ENCODE measurements at places on chromosomes 7 and 10.

GRCh38 chr7:49398236-49398635, 375.2 kb upstream of the VWC2 start:
- no peak for DNase-seq

DNA sequence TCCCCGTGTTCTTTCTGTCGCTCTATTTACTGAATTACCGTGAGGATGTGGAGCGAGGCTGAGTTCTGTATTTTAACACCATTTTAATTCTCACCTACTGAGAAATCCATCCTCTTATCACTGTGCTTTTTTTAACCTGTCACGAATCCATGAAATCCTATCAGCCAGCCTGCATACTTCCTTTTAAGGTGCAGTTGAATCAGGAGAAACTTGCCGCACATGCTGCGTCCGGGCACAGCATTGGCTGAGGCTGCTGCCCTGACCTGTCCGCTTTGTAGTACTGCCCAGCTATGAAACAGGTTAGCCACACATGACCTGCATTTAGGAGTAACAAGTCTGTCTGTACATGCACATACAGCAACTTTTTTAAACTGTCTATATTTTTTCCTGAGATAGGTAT, 82.5 kb downstream of the EGFR start:
- no peak for DNase-seq

DNA sequence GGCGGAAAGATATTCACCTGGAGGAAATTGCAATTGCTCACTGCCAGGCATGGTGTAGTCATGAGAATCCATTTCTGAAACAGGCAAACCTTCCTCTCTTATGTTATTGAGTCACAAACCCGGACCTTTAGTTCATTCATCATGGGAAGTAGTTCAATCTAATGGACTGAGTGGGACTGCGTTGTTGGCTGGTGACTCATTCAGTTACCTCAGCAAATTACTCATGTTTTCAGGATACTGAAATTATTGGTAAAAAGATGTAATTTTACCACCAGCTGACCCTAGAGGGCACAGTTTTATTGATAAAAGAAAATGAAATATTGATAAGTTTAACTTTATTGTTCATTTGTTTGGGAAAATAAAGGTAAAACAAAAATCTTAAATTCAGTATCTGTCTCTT, 1194.4 kb upstream of the SORCS1 start:
- DNase-seq: no peak

DNA sequence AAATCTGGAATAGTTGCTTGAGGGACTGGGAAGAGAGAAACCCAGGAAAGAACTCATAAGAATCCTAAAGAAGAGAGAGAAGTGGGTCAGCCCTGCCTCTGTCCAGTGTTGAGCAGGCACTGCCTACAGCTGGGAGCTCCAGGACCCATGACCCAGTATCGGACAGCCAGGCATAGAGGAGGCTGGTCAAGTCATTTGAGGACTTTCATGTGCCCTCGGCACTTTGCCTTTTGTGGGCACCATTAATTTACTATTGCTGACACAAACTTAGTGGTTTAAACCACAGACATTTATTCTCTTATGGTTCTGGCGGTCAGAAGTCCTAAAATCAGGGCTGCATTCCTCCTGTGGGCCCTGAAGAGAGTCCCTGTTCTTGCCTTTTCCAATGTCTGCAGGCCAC, 60.3 kb downstream of the CPXM2 start:
- no peak for DNase-seq

- DNase-seq: no peak
Measured at GRCh38 chr7:88929719-88930118, 134.2 kb upstream of the TEX47 start.

DNA sequence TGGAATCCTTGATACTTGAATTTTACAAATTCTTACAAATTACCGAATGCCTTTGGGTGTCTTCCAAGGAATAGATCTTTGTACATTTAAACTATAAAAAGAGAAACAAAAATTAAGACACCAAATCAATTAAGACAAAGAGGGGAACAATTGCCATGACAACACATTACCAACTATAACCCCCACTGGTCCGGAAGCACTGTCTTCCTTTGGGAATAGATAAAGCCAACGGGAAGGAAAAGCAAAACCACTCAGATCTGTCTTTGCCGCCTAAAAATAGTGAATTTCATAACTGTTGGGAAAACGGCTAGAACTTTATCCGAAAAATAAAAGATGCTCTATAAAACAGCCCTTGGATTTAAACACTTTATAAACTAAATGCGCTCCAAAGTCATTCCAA, 37.4 kb downstream of the GRB10 start:
- DNase-seq: no peak

DNA sequence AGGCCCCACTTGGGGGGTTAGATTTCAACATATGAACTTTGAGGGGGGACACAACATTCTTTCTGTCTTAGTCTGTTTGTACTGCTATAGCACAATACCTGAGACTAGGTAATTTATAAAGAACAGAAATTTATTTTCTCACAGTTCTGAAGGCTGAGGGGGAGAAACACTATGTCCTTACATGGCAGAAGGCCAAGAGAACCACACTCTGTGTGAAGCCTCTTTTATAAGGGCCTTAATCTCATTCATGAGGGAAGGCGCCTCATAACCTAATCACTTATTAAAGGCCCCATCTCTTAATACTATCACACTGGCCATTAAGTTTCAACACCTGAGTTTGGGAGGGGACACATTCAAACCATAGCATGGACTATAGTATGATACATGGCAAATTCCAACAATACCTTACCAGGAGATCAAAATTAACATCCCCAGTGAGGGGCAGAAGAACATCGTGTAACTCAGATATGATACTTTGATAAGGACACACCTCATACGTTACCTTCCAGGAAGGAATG, 9.3 kb upstream of the PDLIM1 start:
- DNase-seq: no peak

GRCh38 chr7:142954680-142955268, 7.4 kb downstream of the KEL start:
- DNase-seq: no peak

DNA sequence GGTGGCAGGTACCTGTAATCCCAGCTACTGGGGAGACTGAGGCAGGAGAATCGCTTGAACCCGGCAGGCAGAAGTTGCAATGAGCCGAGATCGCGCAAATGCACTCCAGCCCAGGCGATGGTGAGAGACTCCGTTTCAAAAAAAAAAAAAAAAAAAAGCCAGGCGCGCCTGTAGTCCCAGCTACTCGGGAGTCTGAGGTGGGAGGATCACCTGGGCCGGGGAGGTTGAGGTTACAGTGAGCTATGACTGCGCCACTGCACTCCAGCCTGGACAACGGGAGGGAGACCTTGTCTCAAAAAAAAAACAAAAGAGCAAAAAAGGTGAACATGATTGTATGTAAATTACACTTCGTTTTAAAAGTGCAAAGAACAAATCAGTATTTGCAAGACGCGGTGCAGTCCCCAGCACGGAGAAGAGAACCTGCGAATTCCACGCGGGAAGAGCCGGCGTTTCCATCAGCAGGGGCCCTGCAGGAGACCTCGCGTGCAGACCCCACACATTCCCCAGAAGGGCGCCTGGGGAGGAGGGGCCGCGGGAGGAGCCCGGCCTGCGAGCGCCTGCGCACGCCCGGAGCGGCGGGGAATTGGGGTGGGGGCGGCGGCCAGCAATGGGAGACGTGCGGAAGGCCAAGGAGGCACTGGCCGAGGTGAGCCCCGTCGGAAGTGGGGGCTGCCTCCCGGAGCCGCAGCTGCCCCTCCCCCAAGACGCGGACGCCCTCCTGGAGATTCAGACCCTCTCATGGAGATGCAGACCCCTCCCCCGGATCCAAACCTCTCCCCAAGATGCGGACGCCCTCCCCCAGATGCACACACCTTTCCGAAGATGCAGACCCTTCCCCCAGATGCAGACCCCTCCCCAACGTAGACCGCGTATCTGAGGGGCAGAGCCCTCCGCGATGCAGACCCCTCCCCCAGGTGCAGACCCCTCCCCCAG, 16.7 kb upstream of the SUN1 start:
- DNase-seq: no peak

- no peak for DNase-seq
Measured at GRCh38 chr7:41134300-41135255, 568.3 kb downstream of the INHBA start.

GRCh38 chr10:128927497-128928161, 539.4 kb upstream of the MGMT start:
- DNase-seq: no peak

- no peak for DNase-seq
Measured at GRCh38 chr7:128726059-128726736, 13.0 kb upstream of the CALU start.

GRCh38 chr10:29895456-29895855, 163.9 kb downstream of the JCAD start:
- DNase-seq: no peak

GRCh38 chr10:21811245-21811585, 192.3 kb downstream of the DNAJC1 start:
- no peak for DNase-seq

DNA sequence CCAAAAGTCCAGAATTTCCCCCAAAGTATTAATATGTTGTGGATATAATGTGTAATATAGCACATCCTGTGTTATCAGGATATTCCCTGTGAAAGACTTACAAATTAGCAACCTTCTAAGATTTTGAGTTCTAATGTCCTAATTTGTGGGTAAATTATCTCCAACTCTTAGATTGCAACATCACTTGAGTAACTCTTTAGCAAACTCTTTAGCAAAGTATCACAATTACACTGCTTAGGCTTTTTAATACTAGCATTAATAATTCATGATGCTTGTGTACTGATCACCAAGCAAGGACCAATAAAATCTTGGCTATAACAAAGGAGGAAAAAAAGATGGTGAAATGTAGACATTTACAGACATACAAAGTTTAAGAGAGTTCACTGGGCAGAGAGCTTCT, 27.7 kb downstream of the HIP1 start:
- no peak for DNase-seq

DNA sequence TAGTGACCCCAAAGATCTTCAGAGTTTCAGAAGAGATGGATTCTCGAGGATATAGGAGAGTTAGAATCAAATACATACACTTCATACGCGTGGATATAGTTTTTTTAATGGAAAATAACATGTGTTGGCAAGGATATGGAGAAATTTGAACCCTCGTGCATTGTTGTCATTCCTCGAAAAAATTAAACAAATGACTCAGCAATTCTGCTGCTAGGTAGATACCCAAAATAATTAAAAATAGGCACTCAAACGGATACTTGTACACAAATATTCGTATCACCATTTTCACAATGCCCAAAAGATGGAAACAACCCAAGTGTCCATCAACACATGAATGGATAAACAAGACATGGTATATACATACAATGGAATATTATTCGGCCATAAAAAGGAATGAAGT, 5.6 kb upstream of the NT5C2 start:
- DNase-seq: no peak

DNA sequence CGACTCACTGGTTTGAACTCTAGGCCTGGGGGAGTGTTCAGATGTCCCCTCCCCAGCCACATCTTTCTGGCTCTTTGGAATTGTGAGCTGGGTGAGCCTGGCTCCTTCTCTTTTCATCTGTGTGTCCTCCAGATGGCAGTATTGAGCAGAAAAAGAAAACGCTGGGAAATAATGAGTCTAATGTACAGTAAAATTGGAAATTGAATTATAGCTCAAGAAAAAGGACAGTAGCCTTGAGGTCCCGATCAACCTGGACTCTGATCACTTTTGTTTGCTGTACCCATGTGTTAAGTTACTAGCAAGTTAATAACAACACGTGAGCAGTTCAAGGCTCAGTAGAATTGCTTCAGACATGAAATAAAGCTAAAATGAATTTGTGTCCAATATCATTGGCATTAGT, 77.9 kb downstream of the SNX10 start:
- peak; percentile 22 for DNase-seq

- DNase-seq: no peak
Measured at GRCh38 chr7:29606830-29607229, 43.2 kb downstream of the PRR15 start.

DNA sequence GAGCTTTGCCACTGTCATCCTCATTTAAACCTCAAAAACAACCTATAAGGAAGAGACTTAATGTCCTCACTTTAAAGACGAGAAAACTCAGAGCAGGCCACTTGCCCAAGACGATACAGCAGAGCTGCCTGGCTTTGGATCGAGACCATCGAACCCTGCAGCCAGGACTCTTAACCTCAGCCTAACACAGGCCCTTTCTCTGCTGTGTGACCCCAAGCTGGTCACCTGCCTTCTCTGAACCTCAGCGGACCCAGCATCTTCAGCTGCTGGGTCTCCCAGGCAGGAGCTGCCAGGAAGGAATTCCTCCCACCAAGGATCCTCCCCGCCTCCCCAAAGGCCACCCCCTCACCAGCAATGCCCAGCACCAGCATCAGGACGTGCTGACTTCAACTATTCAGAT, 32.7 kb downstream of the TNRC18 start:
- DNase-seq: no peak

DNA sequence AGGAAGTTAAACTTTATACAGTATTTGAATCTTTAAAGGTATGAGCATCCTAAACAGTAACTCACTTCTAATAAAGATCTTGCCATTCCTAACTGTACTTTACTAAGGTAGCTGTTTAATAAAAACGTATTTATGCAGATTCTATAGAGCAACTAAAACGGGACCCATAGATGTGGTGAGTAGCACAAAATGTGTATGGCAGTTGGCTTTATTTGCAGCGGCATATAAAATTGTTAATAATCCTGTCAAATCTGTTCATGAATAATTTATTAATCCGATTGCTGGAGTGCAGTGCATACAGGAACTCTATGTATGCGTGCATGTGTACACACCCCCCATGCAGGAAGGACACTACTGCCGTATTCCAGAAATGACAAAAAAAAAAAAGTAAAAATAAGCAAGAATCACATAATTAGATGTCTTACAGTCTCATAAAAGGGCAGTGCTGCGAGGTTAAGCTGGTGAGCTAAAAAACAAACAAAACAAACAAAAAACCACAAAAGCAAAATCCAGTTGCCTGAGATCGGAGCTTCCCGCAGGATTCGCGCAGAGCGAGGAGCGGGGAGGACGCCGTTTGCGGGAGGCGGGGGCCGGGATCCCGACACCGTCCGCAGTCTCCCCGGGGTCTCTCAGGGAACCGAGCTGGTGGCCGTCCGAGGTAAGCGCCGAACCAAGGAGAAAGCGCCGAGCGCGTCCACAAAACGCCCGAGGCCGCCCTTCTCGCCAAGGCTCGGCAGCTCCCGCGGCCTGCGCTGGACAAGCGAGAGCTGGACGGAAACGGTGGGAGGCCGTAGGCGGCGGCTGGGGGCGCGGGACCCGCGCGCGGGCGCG, 518 bp upstream of the COMMD3 start:
- no peak for DNase-seq

DNA sequence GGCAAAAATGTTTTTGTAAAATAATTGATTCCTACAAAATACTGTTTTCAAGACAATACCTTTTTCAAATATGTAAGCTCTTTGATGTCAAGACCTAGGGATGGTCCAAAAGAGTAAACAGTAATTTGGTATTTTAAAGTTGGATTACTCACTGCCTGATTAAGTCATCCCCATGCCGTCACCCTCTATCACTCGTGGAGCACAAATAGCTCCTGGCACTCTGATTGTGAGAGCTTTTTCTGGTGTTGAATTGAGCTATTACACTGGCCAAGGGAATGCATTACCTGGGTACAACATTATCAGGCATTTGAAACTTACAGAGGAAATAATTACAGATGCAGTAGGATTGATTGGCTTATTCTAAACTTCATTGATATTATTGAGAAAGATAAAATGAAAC, 231.9 kb upstream of the GRM3 start:
- no peak for DNase-seq

- DNase-seq: peak; percentile 33
Measured at GRCh38 chr10:28367929-28368484, 65.1 kb upstream of the MPP7 start.

Measured in T-helper 1 cell (primary cell).